ENCODE measurements at places on chromosomes 5 and 9.

DNA sequence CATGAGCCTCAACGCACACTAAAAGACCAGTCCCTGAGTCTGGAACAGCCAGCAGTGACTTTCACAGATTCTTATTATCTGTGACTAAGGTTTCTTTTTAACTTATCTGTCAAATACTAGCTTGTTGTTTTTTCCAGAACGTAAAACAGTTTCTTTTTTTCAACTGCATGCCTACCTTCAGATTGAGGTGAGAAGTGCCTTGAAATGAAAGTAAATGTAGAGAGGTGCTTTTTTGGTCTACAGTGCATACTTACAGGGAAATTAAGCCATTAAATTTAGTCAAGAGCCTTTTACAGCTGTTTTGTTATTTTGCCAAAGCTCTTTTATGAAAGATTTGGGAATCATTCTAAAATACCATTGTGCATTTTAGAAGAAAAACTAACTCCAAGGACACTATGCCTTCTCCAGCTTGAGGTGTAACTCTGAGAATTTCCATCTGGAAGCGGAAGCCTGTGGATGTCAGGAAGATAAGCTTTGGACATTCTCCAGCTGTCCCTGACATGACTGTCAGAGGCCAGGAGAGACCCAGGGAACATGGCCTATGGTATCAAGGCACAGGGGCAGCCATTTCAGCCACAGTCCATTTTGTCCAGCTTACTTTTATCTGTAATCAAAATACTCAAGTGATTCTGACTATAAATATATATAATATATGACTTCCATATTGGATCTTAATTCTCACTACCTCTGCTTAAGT is 230.3 kb downstream of the GLIS3 start:
- DNase-seq: no peak

- DNase-seq: no peak
Observed at GRCh38 chr5:80408484-80409366, 861 bp downstream of the ZFYVE16 start.

DNA sequence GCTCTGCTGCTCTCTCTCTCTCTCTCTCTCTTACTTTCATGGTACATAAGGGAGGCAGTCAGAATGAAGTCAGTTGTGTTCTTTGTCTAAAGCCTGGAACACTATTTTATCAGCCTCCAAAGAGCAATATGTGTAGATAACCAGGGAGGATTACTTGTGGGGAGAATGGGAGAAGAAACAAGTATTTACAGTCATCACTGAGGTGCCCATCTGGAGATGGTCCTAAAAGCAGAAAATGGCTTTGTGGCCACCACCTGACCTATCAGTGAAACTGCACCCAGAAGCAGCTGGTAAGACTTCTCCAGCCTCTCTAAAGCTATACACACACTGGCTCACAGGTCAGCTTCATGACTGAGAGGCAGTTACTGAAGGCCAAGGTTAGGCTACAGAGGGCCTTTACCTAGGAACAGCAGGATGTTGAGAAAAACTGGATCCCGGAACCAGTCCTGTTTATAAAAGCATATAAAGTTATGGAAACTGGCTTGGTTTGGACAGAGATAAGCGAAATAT is 75.1 kb downstream of the MRPS27 start:
- DNase-seq: no peak

DNA sequence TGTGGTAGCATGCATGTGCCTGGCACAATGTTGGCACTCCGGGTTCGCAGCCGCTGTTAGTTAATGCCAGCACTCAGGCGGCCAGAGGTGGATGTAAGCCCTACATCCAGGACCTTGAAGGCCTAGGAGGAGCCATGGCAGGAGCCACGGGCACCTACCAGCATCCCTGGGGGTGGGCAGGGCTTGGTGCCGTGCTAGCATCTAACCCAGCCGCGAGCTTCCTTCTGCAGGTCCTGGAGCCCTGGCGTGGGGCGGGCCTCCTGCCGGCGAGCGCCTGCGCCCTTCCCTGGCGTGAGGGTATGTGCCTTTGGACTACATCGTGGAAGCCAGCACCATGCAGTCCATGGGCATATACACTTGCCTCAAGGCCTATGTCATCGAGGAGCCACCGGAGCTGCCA is 53.8 kb downstream of the COL27A1 start:
- no peak for DNase-seq
